Esophagus mucosa (tissue), 1 donor: ENCODE measurements at places on chromosomes 5 and 9.

DNA sequence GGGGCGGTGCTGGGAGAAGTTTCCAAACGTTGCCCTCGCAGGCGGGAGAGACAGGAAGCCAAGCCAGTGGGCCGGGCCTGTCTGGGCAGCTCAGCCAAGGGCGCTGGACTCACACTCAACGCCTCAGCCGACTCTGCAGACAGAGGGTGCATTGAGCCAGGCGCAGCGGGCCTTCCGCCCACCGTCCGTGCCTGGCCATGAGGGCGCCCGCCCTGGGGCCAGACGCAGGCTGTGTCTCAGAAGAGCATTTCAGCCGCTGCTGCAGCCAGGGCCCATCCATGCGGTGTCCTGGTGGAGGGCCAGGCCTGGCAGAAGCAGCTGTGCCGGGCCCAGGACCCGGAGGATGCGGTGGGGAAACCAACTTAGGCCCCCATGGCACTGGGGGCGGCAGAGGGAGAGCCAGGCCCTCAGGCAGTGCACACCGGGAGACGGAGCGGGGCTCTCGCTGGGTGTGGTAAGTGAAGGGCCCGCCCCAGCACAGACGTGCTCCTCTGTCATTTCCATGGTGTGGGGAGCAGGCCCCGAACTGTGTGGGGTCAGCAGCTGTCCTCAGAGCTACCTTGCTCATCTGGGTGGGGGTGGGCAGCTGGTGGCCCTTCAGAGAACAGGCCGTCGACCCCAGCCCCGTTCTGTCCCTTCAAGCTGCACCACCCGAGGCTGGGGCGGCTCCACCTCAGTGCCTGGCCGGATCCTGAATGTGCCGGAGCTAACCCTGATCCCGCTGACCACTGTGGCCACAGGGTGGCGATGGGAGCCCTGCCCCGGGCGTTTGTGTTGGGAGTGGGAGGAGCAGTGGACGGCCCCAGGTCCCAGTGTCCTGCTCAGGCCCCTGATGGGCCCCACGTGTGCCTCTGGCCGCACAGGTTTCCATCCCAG is 18.0 kb downstream of the DNLZ start:
- peak; percentile 2 for ATAC-seq

- ATAC-seq = peak; percentile 92
These were observed 10.5 kb upstream of the NDST1 start for GRCh38 chr5:150497274-150497988.

- ATAC-seq = no peak
These were observed 175.1 kb downstream of the PAM start for GRCh38 chr5:102930244-102930643.

- no peak for ATAC-seq
These were observed 34.7 kb upstream of the ICE1 start for GRCh38 chr5:5387777-5388176.

- ATAC-seq = no peak
These were observed 30.2 kb upstream of the TNIP1 start for GRCh38 chr5:151110992-151111391.

- ATAC-seq = no peak
These were observed 41.7 kb upstream of the ZNF354B start for GRCh38 chr5:178818094-178818493.

DNA sequence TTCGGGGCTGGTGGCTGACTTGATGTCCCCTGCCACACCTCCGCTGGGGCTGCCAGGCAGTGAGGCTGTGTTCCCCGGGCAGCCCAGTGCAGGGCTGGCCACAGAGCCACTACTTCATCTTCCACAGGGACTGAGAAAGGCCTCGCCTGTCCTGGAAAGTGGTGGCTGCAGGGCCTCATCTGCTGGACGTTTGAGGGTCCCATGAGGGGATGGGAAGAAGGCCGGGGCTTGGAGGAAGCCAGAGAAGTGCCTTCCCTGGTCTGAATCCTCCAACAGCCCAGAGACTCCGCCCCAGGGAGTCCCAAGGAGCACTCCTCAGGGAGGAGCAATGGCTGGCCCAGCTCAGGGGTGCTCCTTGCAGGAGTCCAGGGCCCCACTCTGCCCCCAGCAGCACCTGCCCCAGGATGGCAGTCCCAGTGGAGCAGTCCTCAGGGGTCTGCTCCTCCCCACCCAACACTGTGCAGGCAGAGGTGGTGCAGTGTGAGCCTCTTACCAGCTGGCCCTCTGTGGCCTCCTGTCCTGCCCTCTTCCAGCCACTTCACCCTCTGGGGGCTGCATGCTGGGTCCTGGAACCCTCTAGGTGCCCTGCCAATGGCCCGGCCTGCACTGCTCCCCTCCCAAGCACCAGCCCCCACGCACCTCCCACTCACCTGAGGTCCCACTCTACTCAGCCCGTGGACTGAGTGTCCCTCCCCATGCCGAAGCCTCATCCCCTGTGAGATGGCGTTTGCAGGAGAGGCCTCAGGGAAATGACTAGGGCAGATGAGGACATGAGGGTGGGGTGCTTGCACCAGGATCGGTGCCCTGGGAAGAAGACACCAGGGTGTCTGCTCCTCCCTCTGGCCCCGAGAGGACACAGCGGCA is 47.3 kb upstream of the COL5A1 start:
- ATAC-seq = no peak

- no peak for ATAC-seq
These were observed 32.0 kb upstream of the ITGA2 start for GRCh38 chr5:52956915-52957747.

DNA sequence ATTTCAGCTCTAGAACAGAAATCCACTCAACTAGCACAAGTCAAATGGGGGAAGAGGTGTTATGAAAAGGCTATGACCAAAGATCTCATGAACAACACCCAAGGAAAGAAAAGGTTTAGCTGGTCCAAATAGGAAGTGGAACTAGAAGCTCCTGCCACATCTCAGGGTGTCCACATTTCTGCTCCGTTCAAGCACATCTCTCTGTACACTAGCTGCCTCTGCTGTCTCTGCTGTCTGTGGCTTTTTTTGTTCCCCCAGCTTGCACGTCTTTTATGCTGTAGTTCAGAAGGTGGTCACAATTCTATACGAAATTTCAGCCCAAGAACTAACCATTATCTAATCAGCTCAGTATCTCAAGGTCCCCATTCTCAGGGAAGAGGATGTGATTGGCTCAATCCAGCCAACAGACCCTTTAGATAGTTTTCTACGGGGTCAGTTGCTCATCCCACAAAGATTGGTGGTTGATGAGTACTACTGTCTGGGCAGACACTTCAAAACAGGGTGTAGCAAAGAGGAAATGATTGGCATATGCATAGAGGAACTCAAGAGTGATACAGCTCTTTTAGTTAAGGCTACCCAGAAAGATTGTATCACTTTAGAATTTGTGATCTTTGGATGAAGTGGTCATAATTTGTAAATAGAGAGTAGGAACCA is 44.0 kb downstream of the FANCC start:
- no peak for ATAC-seq

GRCh38 chr5:144093868-144094267 is 76.6 kb downstream of the YIPF5 start:
- no peak for ATAC-seq

GRCh38 chr9:16654596-16655126 is 215.8 kb downstream of the BNC2 start:
- ATAC-seq = no peak

DNA sequence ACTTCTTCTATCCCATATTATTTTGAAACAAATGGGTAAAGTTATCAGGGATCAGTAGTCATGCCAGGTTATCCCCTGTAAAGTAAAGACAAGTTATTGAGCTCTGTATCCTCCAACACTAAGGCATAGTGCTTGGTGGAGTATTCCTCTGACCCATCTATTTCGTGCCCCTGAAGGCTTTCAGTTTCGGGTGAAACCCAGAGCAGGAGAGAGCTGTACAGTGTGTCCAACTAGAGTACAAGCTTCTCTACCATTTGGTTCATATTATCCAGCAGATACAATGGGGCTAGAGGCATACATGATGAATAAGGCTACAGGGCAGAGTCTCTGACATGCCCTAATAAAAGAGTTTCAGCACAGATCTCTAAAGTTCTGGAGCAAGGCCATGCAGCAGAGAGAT is 3.2 kb upstream of the SLC22A4 start:
- ATAC-seq = no peak

DNA sequence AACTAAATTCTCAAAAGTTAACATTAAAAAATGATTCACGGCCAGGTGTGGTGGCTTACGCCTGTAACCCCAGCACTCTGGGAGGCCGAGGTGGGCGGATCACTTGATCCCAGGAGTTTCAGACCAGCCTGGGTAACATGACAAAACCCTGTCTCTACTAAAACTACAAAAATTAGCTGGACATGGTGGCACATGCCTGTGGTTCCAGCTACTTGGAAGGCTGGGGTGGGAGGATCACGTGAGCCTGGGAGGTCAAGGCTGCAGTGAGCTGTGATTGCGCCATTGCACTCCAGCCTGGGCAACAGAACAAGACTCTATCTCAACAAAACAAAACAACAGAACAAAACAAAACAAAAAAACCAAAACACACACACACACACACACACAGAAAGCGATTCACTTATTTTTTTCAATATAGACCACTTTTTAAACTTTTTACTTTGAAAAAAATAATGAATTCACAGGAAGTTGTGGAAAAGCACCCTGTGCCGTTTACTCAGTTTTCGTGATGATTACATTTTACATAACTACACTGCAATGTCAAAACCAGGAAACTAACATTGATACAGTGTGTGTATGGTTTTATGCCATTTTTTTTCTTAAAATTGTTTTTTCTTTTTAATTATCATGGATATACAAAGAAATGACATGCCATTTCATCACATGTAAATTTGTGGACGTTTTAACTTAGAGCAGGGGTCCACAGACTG is 73.7 kb downstream of the TENT4A start:
- no peak for ATAC-seq

DNA sequence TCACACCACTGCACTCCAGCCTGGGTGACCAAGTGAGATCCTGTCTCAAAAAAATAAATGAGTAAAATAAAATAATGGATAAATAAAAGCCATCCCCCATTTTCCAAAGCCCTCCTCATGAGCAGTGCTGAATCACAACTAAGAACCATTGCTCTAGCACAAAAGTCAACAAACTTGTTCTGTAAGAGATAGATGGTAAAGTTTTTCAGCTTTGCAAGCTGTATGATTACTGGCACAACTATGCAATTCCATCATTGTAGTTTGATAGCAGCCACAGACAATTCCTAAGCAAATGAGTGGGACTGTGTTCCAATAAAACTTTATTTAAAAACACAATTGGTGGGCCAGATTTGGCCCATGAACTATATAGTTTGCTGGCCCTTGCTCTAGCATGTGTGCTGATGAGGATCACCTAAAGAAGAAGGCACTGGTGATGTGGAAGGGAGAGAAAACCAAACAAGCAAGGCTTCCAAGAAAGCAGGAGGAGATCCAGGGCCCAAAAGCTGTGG is 64.6 kb downstream of the NEURL1B start:
- no peak for ATAC-seq

GRCh38 chr5:149603210-149603609 is 21.9 kb downstream of the ARHGEF37 start:
- peak; percentile 33 for ATAC-seq

GRCh38 chr9:106717686-106718085 is 145.3 kb upstream of the ZNF462 start:
- ATAC-seq = no peak

GRCh38 chr9:81801190-81801589 is 111.8 kb upstream of the TLE1 start:
- no peak for ATAC-seq

- ATAC-seq = peak; percentile 89
These were observed 125.1 kb upstream of the FST start for GRCh38 chr5:53355316-53355715.

- ATAC-seq = peak; percentile 74
These were observed 29.8 kb downstream of the UGCG start for GRCh38 chr9:111926421-111926875.

DNA sequence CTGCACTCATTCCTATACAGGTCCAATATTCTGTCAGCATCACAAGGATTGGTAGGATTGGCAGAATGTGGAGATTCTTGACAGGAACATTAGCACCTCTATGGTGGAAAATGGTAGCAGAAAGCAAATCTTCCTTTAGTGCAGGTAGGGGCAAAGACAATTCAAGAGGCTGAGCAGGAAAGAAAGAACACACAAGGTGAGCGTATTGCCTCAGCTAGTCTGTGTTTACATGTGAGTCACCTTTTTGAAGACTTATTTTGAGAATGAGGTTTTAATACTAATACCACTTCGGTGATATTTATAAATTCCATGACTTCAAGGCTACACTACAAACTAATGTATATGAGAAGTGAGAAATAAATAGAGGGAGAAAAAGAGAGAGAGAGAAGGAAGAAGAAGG is 717.0 kb downstream of the BRINP1 start:
- ATAC-seq = peak; percentile 86

DNA sequence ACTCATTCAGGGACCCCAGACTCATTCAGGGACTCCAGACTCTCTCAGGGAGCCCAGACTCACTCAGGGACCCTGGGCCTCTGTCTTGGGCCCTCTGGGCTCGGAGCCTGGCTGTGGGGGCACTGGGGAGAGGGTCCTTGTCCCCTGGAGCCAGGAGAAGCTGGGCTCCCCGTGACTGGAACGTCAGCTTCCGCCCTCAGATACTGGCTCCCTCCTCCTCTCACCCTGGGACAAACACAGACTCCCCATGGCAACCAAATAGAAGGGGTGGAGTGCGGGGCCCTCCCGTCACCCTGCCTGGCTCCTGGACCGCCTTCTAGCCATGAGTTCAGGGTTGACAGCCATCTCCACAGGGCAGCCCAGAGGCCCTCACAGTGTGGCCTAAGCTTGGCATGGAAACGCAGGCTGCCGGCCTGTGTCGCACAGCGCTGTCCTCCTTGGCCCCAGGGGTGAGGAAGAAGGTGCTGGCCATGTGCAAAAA is 27.6 kb downstream of the ZDHHC11B start:
- ATAC-seq = no peak

DNA sequence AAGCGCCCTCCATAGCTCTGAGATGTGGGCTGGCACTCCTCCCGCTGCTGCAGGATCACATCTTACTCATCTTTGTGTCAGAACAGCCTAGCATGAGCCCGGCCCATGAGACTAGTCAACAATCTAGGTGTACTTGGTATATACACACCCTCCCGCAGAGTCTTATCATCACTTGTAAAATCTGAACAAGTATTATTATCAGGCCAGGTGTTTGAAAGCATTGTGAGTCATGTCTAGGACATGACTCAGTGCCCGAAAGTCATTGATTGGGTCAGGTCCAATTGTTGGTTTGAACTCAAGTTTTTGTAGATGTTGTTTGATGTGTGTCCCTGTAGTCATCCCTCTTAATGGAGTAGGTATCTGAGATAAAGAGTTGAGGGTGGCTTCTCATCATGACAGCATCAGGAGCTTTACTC is 108.7 kb downstream of the CFAP90 start:
- ATAC-seq = peak; percentile 22

DNA sequence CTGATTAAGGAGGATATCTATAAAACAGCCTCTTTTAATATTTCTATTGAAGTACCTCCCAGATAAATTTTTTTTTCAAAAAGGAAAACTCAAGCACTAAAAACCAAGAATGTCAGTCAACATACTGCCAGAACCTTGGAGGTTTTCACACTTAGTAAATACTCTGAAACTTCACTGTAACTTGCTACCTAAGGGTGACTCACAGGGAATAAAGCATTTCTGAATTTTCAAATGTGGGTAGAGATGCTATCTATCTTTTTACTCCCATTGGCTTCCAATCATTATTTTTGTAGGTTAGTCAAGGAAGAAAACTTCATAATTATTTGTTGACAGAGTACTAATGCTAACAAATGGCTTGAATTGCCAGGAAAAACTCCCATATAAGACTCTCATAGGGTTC is 46.1 kb downstream of the SLC25A46 start:
- no peak for ATAC-seq
